ENCODE measurements at places on chromosomes 2 and 18.

DNA sequence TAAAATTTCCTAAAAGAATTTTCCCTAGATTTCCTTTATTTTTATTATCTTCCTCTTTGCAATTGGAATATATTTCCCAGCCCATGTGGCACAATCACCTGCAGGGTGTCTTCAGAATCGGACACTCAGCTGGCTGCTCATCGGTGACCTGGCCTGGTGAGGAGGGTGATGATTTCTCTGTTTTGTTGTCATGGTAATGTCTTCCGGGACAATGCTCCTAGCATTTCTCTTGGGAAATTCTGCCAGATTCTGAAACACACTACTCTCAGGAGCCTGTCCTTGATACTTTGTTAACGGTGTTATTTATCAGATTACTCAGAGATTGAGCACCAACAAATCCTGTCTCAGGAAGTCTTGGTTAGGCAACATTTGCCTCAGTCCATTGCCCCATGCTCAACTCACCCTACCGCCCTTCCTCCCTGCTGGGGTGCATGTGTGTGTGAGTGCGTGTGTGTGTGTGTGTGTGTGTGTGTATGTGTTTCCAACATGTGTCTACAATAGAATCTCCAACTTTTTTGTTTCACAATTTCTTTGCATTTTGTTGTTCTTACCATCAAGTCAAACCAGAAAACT is 70.3 kb downstream of the MYT1L start:
- DNase-seq = no peak

- DNase-seq = no peak
These were observed 14.2 kb upstream of the TRAF3IP1 start for GRCh38 chr2:238305965-238306671.

- DNase-seq = peak; percentile 10
These were observed 11.1 kb upstream of the KLHL30 start for GRCh38 chr2:238127165-238128060.

- no peak for DNase-seq
These were observed 107.1 kb downstream of the PIEZO2 start for GRCh38 chr18:11042247-11042646.

DNA sequence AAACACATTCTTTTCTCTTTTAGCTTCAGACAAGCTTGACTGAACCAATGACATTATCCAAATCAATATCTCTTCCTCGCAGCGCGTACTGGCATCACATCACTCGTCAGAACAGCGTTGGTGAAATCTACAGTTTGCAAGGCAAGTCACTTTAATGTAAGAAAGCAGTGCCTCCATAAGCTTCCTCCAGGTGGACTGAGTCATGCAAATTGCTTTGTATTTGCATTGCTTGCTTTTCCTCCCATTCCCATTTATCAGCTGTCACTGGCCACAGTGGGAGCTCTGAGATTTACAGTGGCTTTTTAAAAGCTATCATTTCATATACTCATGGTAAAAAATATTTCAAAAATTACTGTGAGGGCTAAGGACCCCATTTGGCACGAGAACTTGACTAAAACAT is 189.9 kb downstream of the CD226 start:
- no peak for DNase-seq

- DNase-seq = no peak
These were observed 2.1 kb downstream of the NCKAP1 start for GRCh38 chr2:183035954-183036669.

DNA sequence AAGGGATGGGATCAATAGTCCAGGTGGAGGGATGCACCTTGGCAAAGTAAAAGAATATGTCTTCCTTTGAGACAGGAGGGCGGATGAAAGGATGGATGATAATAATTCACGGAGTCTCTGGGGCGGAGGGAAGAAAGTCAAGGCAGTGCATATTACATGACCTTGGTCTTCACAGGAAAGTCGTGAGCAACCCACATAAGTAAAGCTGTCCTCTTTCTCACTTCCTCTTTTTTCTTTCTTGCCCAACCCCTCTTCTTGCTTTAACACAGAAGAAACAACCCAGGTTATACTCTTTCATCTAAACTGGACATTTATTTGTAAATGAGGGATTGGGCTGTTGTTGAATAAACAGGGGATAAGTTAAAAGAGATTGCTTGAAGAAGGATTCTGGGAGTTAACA is 168.7 kb upstream of the SKOR2 start:
- DNase-seq = no peak

DNA sequence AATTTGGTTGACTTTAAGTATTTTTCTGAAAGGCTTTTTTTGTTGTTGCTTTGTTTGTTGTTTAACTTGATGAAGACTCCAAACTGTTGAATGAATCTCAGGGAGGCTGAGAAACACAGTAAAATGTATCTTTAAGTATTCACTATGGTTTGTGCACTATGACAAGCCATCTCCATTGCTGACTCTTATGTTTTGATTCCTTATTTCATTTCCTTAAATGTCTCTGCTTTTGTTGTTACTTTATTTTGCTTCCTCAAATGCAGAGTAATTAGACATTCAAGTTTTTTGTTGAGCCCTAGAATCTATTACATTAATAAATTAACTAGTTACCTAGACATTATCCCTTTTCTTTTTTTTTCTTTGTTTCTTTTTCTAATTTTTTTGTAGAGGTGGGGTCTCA is 46.3 kb upstream of the SLC39A10 start:
- no peak for DNase-seq

DNA sequence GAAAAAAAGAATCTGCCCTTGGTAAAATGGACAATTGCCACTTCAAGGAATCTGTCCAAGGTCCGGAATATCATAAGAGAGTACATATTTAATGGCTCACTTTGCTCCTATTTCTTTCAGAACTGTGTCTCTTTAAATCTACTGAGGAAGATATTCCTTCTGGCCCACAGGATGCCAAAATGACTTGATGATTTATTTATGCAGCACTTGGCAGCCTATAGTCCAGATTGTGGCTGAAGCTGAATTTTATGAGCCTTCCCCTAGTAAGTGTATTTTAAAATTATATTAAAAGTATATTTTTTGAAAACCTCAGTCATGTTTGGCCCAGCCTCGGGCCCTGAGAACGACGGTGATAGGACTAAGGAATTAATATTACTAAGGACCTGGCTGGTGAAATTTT is 465.1 kb upstream of the HNRNPA3 start:
- no peak for DNase-seq

GRCh38 chr2:71849111-71849510 is 298.6 kb downstream of the CYP26B1 start:
- DNase-seq = no peak

DNA sequence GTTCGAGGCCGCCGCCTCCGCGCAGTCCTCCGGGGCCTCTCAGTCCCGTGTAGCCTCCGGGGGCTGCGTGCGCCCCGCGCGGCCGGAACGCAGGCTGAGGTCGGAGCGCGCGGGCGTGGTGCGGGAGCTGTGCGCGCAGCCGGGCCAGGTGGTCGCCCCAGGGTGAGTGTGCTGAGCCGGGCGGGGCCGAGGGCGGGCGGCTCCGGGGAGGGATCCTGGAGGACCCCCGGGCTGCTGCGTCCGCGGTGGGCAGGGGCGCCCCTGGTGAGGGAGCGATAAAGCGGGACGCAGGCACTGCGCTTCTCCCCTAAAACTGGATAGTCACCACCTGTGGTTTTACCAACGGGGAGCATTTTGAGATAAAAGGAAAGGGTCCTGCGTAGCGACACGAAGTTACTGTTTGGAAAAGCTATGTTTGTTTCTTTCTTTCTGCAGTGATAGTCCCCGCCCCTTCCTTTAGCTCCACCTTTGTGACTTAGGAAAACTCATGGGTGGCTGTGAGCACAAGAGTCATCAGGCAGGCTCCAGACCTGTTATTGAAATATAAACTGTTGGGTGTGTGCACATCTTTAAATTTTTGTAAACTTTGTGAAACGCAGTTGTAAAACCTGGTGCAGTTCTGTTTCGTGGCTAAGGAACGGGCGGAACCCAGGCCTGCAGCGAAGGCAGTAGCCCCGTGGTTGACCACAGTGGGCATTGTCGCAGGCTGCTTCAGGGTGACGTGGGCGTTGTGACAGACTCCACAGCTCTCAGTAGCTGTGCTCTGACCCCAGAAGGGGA is 687 bp downstream of the CTDP1 start:
- DNase-seq = no peak

DNA sequence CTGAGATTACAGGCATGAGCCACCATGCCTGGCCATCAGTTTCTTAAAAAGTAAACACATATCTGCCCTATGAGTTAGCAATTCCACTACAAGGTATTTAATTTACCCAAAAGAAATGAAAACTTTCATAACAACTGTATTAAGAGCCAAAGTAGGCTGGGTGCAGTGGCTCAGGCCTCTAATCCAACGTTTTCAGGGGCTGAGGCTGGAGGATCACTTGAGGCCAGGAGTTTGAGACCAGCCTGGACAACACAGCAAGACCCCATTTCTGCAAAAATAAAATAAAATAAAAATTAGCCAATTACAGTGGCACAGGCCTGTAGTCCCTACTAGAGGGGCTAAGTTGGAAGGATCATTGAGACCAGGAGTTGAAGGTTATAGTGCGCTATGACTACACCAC is 6.5 kb downstream of the ROCK2 start:
- DNase-seq = no peak

GRCh38 chr2:98091738-98092137 is 4.8 kb downstream of the VWA3B start:
- no peak for DNase-seq

DNA sequence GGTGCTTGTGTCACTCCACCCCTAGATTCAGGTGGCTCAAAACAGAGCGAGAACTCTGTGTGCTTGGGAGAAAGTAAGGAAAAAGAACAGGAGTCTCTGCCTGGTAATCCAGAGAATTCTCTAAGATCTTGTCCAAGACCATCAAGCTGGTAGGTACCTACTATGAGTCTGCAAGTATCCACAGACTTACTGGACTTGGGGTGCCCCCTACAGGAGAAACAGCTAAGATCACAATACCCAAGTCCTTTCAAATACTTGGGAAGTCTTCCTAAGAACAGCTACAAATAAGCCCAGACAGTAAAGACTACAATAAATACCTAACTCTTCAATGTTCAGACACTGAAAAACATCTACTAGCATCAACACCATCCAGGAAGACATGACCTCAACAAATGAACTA is 1143.6 kb upstream of the ACVR2A start:
- no peak for DNase-seq

GRCh38 chr2:133138693-133139092 is 429.6 kb downstream of the NCKAP5 start:
- no peak for DNase-seq

DNA sequence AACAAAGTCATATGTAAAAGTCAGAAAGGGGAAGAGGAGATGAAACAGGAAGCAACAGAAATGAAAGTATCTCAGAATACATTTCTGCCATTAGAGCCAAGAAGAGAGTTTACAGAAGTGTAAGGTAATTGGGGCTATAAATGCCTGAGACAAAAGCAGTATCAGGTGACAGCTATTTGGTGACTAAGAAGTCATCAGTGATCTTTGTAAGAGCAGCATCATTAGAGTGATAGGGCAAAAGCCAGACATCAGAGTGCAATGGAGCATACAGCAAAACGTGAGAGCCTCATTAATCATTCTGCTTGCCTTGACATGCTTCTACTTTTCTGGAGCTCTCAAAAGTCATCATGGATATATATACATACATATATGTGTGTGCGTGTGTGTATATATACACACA is 804.7 kb upstream of the PIK3C3 start:
- DNase-seq = no peak
